Thymus (tissue), 14 donors: ENCODE measurements at places on chromosomes 2 and 18. TPM values are rescaled to one million over a fixed set of nuclear protein-coding genes. Genes with fewer than 3 reads are reported as not detected.

Gene WDSUB1
- 5.4 TPM for total RNA-seq

Gene KLHL14
- total RNA-seq = 0.24 TPM

Gene CD226
- 16.7 TPM for total RNA-seq

Gene VAMP8
- 133 TPM for total RNA-seq

Gene SPR
- 1.8 TPM for total RNA-seq

Gene RAB17
- 0.33 TPM for total RNA-seq

Gene GPR17
- under 0.01 TPM for total RNA-seq

GRCh38 chr2:152106464-152106863 is 7.6 kb upstream of the CACNB4 start:
- no peak for DNase-seq

- no peak for DNase-seq
Measured at GRCh38 chr2:230991598-230991997, 4.3 kb upstream of the SPATA3 start.

DNA sequence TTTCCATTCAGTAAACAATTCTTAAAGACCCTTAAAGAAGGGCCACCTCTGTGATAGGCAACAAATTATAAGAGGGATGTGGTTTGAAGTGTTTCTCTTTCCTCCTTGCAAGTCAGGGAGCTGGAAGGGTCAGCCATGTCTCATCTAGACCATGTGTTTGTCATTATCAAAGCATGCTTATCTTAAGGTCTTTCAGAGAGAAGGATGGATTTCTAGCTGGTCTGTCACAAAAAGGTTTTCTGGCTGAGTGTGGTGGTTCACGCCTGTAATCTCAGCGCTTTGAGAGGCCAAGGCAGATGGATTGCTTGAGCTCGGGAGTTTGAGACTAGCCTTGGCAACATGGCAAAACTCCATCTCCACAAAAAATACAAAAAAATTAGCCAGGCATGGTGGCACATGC is 59.2 kb upstream of the PEX13 start:
- DNase-seq = no peak

DNA sequence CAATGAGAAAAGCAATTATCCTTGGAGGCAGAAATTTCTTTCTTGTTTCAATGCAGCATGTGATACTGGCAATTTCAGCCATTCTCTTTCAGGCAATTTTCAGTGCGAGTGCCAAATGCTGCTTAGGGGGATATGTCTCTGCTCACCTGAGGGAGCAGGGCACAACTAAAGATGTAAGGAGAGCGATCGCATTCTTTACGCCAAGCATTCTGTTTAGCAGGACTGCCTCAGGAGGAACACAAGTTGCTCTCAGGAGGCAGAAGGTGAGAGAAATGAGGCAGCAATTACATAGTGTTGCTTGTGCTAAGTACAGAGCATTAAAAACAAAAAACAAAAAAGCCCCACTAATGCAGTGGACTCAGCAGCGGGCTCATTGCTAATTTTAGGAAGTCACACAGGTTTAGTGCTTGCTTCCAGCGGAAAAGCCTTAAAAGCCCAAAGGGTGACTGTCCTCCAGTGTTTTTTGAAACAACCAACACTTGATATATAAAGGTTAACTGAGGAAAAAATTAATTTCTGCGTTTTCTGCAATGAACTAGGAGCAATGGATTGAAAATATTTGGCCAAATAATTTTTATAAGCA is 116.9 kb downstream of the METTL8 start:
- no peak for DNase-seq

DNA sequence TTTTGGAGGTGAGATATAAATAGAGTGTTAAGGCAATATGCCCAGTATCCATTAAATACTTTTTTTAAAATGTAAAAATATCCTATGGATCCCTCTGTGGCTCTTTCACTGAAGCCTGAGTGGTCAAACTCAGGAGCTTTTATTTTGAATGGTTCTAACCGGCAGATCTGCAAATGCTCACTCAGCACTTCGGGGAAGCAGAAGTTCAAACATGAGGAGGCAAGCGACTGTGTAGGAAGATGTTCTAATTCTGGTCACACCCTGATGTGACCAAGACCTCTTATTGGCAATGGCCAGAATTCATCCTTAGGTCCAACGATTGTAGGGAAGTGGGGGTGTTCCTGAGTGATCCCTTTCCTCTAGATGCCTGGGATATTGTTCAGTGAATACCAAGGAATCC is 168.8 kb downstream of the CDCA7 start:
- no peak for DNase-seq

- DNase-seq = no peak
Measured at GRCh38 chr2:186058614-186059013, 320.0 kb downstream of the FSIP2 start.

DNA sequence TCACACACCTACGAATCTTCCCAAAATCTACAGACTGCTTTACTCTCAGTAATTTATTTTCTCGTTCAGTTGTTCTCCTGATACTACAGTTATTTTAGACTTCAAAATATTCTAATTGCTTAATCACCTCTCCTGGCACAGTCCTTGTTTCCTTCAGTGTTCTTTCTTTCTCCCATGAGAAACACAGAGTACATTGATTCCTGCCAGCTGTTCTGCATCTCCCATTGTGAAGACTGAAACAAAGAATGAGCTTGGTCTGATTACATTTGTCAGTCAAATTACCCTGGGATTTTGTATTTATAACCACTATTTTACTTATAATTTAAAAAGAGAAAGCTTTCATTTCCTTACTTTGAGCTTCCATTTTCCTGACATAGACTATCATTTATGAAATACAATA is 63.9 kb upstream of the TANK start:
- DNase-seq = no peak

GRCh38 chr2:33579227-33579626 is 19.9 kb downstream of the FAM98A start:
- no peak for DNase-seq

DNA sequence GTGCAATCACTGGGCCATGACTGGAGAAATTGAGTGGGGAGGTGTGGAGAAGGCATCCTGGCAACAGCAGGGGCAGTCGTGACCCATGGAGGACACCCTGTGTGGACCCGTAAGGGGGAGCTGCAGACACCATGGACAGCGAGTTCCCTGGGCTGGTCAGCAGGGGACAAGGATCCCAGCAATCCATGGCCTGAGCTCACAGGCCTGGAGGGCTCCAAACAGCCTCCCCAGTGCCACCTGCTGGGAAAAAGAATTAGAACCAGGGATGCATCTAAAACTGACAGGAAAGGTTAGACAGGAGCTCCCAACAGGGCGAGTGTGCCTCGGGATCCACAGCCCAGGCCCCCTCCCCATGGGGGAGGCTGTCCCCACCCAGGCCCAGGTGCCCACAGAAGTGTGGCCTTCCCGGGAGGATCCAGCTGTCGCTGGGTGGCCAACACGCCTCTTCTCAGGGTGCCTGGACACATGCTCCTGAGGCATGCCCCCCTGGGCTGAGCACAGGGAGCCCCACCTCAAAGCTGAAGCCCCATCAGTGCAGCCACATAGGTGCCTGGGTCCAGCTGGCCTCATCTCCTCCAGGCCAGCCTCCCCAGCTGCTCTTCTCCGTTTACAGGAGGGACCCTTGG is 20.5 kb upstream of the KIF1A start:
- peak; percentile 21 for DNase-seq

DNA sequence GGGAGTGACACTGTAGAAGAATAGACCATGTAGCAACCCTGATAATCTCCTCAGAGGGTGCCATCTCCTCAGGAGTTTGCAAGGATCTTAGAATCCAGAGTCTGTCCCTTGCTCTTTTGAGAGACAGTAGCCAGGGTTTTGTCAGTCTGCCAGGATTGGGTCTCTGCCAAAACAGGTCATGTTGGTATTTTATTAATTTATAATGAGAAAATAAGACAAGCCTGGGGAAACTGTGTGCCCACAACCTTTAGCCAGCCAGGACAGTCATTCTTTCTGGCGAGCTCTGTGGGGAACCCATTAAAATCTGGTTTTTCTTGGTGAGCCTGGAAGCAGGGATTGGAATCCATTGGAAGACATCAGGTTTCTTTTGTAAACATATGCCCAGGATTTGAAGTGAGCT is 78.6 kb downstream of the PTPRM start:
- DNase-seq = no peak

DNA sequence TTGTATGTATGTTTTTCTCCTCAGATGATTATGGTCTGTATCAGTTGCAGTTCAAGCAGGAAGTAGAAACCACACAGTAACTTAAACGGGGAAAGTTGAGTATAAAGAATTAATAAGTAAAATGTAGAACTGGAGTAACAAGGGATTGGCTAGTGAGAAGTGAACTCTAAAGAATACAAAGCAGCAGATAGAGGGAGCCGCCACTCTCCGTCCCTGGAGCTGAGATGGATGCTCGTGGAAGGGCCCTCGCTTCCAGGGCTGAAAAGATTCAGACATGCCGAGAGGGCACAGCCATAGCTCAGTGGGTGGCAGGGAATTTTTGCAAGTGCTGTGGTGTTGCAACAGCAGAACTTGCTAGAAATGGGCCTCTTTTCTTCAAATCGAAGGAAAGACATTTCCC is 155.8 kb downstream of the COL6A3 start:
- no peak for DNase-seq

DNA sequence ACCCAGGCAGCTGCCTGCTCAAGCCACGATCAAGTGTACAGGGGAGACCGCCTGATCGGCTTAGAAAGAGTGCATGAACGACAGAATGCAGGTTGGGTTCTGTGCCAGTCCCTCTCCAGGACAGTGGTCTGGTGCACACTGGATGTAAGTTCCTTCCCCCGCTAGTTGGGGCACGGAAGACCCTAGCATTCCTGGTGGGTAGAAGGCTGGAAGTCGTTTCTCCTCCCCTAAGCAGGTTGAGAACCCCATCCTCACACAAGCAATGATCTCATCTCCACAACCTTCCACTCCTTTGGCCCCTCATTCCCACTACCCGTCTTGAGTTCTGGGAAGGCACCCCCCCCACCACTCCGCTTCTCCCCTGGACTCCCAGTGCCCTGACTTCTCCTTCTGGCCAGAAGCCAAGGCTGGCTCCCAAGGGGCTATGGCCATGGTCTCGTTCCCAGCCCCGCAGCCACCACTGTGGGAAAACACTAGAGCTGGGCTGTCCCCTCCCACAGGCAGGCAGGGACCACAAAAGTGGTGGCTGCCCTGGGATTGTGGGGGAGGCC is 1.4 kb upstream of the ANKRD39 start:
- no peak for DNase-seq

GRCh38 chr2:224885291-224885690 is 157.0 kb downstream of the DOCK10 start:
- no peak for DNase-seq

- no peak for DNase-seq
Measured at GRCh38 chr18:6022845-6023244, 127.5 kb upstream of the TMEM200C start.

DNA sequence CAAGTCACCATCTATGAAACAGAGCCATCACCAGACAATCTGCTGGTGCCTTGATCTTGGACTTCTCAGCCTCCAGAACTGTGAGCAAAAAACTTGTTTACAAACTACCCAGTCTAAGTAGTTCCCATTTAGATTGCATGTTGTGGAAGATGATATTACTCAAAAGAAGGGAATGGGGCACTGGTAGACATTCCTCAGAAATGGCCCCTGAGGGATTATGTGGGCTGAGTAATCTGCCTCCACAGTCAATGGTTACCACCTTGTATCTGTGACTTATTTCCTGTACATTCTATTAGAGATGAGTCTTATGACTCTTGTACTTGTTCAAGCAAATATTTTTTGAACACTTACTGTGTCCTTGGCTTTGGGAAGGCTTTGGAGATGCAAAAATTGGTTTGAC is 160.4 kb downstream of the NUP35 start:
- no peak for DNase-seq

- no peak for DNase-seq
Measured at GRCh38 chr2:39156107-39156506, 35.3 kb upstream of the SOS1 start.

- DNase-seq = no peak
Measured at GRCh38 chr18:41025666-41026065, 929.4 kb upstream of the PIK3C3 start.

- no peak for DNase-seq
Measured at GRCh38 chr2:163471947-163472346, 263.9 kb downstream of the FIGN start.

GRCh38 chr2:151193576-151193975 is 68.1 kb downstream of the RBM43 start:
- DNase-seq = no peak

GRCh38 chr2:152448606-152449005 is 113.6 kb downstream of the FMNL2 start:
- no peak for DNase-seq

GRCh38 chr2:216497382-216498069 is 1.1 kb upstream of the RPL37A start:
- DNase-seq = no peak

GRCh38 chr2:161246281-161246680 is 61.9 kb upstream of the PSMD14 start:
- DNase-seq = no peak

DNA sequence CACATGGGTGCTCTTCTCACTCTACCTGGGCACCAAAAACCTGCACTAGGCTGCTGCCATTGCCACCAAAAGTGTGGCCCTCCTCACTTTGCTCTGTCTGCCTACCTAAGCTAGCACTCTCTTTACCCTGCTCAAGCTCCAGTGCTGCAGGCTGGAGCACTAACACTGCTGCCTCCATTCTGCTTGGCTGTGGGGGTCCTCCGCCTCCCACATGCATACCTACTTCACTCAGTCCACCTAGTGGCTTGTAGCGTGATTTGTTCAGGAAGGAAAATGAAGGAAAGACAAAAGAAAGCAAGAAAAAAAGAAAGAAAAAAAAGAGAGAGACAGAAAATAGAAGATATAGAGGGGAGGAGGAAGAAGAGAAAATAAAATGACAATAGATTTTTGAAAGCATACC is 1339.4 kb upstream of the CHAC2 start:
- DNase-seq = no peak

GRCh38 chr2:166180951-166181812 is 53.4 kb upstream of the SCN1A start:
- peak; percentile 20 for DNase-seq

GRCh38 chr18:11489266-11489899 is 120.0 kb upstream of the SLC35G4 start:
- no peak for DNase-seq

- DNase-seq = no peak
Measured at GRCh38 chr18:32435631-32436500, 34.8 kb downstream of the GAREM1 start.
